ENCODE measurements at places on chromosomes 5 and 9.

- DNase-seq = peak; percentile 13
Observed at GRCh38 chr5:31825518-31826068, 186.7 kb downstream of the PDZD2 start.

DNA sequence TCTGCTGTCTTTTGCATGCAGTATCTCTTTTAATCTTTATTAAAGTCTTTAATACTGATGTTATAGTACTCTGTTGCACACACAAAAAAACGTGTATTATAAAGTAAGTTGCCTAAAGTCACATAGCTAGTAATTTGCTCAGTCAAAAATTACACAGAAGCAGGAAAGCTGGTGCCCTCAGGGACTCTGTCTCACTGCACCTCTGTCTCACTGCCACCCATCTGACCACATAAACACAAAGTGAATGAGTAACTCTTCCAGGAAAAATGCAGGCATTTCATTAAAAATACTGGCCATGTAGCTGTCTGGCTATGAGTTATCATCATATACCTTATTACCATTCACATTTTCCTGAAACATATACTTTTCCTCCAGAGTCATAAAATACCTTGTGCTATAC lies 591.7 kb downstream of the CSNK1G3 start:
- DNase-seq = no peak

DNA sequence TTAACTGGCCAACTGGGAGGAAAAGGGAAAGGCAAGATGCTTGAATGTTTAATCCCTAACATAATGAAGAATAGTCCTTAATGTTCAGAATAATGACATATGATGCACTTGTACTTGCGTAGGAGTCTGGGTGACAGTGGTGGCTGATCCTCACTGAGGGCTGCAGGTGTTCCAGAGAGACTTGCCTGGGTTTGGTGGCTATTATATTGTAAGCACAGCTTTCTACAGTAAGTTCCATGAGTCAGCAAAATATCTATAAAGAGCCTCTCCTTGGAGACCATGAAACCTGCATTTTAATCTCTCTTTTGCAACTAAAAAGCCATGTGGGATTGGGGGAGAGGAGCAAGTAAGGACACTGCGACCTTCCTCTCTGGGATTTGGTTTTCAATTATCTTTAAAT lies 1.9 kb upstream of the NPR2 start:
- no peak for DNase-seq

- DNase-seq = no peak
Observed at GRCh38 chr5:151899399-151899798, 25.3 kb downstream of the GLRA1 start.

DNA sequence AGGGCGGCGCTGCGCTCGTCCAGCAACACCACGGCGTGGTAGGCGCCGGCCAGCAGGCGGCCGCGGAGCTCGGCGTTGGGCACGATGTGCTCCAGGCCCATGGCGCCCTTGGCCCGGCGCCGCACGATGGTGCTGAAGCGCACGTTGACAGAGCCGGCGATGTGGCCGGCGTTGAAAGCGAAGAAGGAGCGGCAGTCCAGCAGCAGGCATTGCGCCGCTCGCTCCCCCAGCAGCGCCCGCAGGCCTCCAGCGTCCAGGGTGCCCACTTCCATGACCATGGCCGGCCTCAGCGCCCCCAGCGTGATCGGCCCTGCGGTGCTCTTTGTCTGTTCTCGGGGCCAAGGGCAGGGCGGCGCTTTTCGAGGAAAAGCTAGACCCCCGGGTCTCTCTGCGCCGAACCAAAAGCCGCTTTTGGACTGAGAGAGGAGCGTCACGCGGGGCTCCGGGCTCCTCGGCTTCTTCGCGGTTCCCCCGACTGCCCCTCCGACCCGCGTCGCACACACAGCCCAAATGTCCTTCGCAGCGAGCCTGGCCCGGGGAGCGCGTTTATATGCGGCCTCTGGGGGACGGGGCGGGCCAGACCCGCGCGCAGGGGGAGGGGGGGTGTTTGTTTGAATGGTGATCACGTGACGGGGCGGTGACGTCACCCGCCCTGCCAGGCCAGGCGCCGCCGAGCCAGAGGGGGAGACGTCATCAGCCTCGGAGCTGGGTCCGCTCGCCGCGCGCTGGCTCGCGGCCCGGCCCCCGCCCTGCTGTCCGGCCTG lies at the start of gene DUSP1:
DUSP1 (minus strand) TSS at position 521 of the 764 bp plus-strand sequence; CDS start at position 278, 243 bp downstream.
- peak; percentile 95 for DNase-seq

DNA sequence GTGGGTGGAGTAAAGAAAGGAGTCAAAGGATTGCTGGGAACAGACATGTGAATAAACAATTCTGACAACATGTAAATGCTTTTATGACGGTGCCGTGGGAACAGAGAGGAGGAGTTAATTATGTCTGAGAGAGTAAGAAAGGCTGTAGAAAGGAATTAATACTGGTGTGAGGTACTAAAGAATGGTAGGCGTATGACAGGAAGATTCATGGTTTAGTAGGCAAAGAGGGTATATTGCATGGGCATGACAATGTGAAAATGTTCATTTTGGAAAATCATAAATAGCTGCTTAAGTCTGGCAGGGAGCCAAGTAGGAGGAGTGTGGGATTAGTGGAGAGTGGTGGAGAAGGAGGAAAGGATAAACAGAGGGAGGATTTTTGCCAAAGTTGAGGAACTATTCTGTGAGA lies 19.7 kb downstream of the NAA35 start:
- DNase-seq = no peak

DNA sequence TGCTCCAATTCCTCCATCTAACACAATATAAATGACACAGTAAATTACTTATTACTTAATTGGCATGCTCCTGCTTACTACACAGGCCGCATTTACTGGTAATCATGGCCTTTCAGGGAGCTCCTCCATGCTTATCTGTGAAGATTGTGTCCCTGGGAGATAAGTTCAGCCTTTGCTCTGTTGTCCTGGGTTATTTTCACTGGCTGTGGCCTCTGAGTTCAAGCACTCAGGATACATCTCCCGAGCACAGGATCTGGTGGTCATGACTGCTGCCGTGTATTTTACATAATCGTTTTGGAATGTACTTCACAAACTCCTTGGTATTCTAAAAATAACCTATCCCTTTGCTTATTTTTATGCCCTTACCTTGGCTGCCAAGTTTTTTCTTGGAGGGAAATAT lies 215.7 kb downstream of the ICE1 start:
- DNase-seq = no peak

DNA sequence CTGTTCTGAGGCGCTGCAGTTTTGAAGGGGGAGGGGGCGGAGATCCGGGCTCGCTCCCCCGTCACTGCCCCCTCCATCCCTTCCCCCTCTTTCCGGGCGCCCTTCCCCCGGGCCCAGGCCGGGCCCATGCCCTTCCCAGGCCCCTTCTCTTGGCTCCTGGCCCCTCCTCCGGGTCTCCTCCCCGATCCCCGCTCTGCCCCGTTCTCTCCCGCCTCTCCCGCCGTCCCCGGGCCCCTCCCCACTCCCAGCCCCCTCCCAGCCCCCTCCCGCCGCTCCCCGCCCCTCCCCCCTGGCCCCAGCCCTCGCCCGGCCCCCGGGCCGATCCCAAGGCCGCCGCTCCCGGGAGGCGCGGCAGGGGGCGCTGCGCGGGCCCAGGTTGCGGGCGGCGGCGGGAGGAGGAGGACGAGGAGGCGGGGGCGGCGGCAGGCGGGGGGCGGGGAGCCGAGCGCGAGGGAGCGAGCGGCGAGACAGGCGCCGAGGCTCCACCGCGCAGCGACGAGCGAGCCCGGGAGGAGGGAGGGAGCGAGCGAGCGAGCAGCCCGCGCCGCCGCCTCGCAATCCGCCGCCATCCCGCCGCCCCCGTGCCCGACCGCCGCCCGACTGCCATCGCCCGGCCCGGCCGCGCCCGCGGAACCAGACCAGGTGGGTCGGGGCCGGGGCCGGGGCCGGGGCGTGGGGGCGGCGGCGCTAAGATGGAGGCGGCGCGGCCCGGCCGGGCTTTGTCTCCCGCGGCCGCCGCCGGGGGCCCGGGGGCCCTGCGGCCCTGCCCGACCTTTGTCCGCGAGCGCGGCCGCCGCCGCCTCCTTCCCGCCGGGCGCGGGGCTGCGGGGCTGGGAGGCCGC lies at the start of gene PRRC2B:
PRRC2B (plus strand) TSS at position 465 of the 842 bp plus-strand sequence. CDS start 36,059 bp downstream, outside the sequence.
- peak; percentile 79 for DNase-seq

DNA sequence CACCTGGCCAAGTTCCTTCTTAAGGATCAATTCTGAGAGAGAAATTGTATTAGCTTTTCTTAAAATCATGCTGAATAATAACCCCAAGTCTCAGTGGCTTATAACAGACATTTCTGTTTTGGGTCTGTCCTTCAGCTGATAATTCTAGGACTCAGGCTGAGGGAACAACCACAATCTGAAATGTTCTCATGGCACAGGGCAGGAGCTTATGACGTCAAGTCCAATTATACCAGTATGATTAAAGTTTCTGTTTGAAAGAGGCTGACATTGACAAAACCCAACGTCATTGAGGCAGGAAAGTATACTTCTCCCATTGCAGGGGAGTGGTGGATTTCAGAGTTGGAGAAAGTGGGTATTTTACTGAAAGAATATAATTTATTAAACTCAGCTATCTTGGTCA lies 21.8 kb downstream of the CENPH start:
- DNase-seq = no peak

DNA sequence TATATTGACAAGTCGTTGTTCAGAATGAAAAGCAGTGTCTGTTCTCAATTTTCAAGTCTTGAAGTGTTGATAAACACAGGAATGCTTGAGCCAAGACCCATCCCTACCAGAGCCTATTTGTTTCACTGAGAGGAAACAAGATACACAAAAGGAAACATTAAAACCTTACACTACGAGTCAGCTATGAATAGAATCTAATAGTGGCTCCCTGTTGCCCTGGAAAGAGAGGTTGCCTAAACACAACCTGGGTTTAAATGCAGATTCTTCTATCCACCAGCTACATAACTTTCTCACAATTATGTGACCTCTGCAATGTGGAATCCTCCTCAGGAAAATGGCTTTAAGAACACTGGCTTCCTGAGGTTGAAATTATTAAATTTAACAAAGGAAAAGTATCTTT lies 29.1 kb upstream of the BNC2 start:
- no peak for DNase-seq

DNA sequence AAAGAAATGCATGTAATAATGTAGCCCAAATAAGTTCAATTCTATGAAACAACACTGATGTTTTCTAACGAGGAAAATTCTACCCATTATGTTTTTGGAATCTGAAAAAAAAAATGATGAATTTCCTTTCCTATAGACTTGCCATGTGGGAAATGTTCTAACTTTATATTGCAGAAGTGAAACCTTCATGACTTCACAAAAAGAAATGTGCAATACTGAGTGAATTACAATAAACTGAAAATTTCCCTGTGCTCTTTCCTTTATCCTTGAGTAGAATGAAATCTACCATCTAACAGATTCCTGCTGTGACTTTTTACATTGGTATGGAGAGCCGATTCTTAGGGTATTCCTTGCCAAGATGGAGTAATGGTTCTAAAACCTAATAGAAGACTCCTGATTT lies 1622.5 kb downstream of the MAT2B start:
- DNase-seq = no peak

DNA sequence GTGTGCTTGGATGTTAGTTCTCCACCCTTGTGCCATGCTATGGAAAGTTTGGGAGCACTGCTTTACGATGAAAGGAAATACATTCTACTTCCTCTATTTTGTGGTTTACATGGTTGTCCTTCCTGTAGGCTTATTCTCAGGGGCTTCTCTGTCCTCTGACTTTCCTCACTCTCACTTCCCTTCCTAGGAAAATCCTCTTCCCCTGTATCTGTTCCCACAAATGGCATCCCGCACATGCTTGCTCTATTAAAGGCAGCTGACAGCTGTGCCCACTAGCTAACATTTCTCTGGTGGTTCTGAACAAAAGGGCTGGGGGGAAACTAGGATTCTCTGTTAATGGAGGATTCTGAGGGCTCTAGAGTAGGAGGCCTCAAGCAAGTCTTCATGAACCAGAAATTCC lies 52.4 kb downstream of the FAM170A start:
- no peak for DNase-seq

DNA sequence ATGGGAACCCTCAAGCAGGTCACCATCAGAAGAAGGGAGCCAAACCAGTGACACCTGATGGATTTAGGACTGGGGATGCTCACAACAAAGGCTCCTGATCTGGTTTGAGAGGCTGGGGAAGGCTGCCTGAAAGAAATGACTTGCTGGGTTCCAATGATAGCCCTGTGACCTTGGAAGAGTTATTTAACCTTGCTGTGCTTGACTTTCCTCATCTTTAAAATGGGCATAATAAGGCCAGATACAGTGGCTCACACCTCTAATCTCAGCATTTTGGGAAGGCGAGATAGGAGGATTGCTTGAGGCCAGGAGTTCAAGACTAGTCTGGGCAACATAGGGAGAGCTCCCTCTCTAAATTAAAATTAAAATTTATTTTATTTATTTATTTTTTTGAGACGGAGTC lies 63.6 kb upstream of the PSD2 start:
- no peak for DNase-seq

All from activated T-cell treated with anti-CD3 and anti-CD28 coated beads for 24 hours (primary cell).